Inflammatory macrophage (primary cell): ENCODE measurements at places on chromosomes 13 and 19.
A peak's percentile ranks its signal among the peaks of the same experiment; 100 is the strongest.

DNA sequence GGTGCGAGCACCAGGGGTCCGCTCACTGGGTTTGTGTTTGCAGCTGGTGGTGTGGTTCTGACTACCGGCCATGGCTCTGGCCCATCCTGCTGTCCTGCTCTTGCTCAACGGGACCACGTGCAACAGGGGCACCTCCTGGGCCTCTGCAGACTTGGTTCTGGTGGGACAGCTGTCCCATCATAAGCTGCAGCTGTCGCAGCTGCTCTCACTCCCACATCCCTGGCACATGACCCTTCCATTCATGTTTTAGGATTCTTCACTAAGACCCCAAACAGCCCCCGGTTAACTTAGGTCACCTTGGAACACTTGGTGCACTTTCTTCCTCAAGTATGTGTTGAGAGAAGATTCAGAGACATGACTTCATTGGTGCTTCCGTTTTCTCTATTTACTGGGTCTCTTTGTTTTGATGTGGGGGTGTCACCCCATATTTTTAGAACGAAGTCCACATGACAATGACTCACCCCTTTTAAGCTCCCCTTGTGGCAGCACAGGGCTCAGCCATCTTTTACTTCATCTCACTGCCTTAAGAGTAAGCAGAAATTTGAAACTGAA is 68.4 kb upstream of the ARHGEF7 start:
- peak; percentile 96 for DNase-seq

DNA sequence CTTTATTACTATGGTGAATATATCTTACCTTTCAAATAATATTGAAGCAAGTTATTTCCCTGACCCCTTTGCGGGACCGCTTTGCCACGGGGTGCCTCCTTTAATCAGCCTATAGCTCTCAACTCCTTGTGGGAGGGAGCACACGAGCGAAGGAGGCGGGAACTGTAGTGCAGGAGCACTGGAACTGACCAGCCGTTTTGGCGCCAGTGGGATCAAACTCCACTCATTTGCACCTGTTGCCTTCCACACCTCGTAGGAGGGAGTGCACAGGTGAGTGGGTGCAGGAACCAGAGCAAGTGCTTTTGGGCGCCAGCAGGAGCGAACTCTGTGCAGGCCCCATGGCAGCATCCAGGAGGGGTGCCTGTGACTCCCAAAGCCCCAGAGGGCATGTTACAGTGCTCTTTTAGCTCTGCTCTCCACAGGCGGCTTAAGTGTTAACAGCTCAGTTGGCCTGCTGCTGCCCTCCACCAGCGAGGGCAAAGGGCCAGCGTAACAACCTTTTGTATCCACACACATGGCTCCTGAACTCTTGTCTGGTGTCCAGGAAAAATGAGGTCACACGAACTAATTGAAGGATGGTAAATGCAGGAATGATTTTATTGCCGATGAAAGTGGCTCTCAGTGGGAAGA is 206.9 kb downstream of the GGACT start:
- no peak for DNase-seq

DNA sequence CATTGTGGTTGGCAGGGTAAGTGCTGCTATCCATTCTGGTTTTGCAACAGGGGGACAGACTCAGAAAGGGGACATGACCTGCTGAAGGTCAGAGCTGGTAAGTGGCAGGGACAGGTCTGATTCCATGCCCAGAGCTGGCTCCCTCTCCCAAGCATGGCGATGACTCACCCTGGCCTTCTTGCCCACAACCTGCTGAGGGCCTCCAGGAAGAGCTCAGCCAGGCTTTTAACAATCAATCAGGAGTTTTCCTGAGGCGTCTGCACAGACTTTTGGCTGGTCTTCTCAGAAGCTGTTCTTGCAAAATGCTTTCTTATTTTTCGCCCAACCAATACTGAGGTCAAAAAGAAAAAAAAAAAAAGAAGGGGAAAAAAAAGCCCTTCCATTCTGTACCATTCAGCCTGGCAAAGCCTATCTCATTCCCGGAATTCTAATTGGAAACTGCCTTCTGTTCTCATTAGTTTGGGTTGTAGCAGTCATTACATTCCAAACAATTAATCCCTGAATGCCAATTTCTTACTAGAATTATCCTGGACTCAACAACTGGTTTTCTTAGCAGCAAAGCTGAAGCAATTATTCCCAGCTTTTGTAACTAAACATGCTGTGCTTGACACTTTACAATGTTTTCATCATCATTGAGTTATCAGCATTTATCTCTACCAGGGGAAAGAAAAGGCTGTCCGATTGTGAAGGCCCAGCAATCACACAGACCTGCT is 17.7 kb downstream of the SIAH3 start:
- no peak for DNase-seq

GRCh38 chr19:11345122-11345803 is 805 bp downstream of the TMEM205 start:
- DNase-seq = no peak

GRCh38 chr19:15443838-15444237 is 5.9 kb downstream of the WIZ start:
- no peak for DNase-seq

DNA sequence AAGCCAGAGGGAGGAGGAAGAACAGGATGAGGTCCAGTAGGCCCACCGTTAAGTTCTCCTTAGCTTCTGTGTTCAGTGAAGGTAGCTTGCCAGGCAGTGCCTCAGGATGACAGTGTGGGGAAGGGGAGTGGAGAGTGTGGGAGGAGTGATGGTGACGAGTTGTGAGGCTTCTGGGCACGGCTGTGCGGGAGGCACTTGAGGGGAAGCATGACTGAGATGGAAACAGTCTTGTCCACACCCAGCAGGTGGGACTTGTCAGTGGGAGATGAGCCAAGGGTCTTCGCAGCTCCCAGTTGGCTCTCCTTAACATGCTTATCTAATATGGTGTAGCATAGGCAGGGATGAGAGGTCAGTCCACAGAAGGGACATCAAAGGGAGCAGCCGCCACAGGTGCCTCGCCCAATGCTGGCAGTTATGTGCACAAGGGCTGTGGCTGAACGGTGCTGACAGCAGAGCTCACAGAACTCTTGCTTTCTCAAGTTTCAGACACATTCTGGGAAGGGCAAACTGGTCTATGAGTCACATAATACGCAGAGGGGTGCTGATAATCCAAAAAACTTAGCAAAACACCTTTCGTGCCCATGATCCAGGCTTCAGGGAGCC is 47.5 kb downstream of the OXGR1 start:
- no peak for DNase-seq

- DNase-seq = no peak
Observed at GRCh38 chr13:44311011-44311780, 62.4 kb upstream of the SERP2 start.

GRCh38 chr19:32720216-32720935 is 809 bp downstream of the TDRD12 start:
- no peak for DNase-seq

DNA sequence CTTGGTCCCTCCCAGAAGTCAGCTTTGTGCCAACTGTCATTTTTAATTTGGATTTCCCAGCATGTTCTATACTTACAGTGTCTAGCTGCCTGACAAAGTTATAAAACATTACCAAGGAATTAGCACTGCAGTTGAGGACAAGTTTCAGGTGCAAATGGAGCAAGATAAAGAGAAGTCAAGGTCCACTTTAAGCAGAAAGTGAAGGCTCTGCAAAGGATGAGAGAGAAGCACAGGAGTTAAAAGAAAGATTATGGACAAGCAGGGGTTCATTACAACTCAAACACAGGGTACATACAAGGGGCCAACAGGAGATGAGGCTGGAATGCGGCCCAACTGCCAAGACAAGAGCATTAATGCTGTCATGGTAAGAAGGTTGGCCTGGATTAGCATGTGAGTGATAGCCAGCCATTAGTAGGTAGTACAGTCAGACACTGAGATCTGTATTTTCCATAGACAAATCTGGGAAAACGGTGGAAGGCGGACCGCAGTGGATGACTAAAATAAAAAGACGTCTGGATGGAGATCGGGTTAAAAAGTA is 17.6 kb downstream of the UBL3 start:
- no peak for DNase-seq

DNA sequence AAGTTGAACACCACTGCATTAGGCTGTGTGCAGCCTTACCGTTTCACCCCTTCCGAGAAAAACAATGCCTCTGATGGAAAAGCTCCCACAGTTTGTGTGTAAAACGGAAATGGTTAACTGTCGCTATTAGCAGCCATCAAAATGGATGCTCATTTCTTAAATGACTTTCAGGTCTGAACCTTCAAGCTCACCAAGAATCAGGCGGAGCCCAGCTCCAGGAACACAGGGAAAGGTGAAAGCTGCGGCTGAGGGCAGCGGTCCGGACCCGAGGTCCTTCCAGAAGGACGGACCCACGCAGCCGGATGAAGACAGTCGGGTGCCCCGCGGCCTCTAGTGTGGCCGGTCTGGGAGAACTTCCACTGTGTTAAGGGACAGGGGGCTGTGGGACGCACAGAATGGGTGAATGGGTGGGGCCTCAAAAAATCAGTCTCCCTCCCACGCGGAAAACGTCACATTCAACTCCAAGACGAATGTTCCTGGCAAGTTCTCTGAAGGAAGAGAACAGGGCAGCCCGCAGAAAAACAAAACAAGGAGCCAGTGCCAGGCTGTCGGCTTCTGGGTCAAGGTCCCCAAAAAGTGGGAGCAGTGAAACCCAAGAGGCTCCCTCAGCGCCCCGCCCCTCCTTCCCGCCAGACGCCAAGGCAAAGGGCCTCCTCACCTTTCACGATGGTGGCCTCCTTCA is 4.9 kb downstream of the IRS2 start:
- DNase-seq = no peak

DNA sequence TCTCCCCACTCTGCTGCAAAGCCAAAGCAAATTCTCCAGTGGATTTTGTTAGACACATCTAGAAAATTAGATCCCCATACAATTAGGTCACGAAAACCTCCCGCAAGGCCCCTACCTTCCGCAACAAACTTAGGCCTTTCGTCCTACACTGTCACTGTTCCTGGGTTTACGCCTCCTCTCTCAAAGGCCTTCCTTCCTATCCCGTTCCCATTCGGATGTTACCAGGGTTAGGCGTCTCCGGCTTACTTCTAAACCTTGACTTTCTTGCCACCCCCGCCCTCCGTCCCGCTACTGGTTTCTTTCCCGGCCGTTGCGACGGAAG is 754 bp downstream of the RNF6 start:
- DNase-seq = no peak

DNA sequence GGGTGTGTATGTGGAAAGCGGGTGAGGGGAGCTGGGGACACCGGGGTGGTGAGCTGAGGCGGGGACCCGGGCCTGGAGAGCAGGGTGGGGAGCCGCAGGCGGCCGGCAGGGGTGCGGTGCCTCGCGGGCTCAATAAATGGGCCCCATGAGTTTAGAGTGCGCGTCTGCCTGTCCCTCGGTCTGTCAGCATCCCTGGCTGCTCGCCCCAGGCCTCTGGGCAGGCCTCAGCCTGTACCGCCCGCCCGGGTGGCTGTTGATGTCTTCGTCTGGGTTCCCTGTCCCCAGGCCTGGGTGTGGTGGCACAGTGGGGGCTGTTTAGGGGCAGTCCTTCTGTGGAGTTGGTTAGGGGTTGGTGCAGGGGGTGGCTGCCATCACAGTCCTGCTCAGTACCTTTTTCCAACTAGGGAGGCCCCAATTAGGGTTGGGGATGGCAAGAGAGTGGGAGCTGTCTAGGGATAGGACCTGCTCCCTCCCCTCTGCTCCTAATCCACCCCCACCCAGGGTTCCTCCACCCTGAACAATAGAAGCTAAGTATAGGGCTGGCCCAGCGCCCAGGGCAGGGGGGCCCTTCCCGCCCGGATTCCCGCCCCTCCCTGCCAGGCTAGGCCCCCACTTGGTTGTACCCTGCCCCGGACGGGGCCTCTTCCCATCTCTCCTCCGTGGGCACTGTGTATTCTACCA is 12.2 kb downstream of the CIC start:
- no peak for DNase-seq

DNA sequence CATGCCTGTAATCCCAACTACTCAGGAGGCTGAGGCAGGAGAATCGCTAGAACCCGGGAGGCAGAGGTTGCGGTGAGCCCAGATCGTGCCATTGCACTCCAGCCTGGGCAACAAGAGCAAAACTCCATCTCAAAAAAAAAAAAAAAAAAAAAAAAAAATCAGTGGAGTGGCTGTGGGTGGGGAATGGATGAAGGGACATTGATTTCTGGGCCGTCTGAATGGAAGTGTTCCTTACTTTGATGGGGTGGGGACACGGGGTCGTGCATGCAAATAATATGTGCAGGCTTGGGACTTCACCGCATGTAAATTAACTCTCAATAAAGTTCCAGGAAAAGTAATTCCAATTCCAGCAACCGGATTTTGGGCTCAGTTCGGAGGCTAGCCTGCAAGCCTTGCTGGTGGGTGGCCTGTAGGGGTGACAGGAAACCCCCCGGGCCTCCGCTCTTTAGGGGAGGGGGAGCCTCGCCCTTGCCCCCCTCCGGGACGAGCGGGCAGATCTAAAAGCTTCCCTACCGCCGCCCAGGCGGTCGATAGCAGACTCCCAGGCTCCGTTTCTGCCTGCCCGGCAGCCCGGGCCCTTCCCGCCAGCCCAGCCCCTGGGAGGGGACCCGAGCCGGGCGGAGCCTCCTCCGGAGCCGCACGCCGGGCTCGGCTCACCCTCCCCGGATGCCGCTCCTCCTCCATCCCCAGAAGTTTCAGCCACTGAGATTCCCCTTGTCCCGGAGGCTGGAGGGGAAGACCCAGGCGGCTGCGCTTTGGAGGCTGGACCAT is 48.0 kb upstream of the ADGRE5 start:
- no peak for DNase-seq

DNA sequence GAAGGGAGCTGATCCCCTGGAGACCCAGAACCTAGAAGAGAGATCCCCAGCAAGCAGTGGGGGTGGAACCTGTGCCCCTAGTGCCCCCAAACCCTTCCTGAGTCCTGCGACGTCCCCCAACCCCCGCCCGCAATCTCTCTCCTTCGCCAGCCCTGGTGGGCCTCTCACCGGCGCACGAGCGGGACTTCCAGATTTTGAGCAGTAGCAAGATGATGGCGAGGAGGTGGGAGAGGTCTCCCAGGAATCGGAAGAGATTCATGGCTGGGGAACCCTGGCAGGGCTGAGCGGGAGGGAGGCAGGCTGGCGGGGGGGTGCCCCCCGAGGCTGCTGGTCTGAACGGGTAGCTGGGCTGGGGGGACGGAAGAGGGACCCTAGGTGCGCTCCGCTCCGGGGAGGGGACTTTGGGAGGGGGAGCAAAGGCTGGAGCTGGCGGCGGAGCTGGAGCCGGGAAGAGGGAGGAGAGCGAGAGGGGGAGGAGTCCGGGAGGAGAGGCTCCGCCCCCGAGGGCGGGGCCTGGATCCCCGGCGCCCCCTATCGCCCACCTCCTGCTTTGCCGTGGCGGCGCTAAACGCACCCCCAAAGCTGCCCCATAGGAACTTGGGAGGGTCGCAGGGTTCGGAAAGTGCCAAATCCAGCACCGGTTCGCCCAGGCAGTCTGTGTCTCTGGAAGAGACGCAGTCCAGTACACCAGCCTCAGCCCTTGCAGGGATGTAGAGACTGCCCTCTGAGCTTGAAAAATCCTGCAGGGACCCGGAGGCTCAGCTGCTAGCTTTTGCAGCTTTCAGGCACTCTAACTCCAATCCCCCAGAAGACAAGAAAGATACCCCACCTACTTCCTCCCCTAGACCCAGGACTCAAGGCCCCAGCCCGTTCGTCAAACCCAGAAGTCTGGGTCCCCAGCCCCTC is at the start of gene KDELR1:
Gene KDELR1, minus strand, starts transcription at position 452 of the 906 bp plus-strand sequence. Its CDS starts 193 bp downstream, at position 259.
- DNase-seq = peak; percentile 77

GRCh38 chr13:40079721-40080120 is 424.3 kb downstream of the COG6 start:
- DNase-seq = no peak
